ENCODE measurements at places on chromosomes 7 and 10.

DNA sequence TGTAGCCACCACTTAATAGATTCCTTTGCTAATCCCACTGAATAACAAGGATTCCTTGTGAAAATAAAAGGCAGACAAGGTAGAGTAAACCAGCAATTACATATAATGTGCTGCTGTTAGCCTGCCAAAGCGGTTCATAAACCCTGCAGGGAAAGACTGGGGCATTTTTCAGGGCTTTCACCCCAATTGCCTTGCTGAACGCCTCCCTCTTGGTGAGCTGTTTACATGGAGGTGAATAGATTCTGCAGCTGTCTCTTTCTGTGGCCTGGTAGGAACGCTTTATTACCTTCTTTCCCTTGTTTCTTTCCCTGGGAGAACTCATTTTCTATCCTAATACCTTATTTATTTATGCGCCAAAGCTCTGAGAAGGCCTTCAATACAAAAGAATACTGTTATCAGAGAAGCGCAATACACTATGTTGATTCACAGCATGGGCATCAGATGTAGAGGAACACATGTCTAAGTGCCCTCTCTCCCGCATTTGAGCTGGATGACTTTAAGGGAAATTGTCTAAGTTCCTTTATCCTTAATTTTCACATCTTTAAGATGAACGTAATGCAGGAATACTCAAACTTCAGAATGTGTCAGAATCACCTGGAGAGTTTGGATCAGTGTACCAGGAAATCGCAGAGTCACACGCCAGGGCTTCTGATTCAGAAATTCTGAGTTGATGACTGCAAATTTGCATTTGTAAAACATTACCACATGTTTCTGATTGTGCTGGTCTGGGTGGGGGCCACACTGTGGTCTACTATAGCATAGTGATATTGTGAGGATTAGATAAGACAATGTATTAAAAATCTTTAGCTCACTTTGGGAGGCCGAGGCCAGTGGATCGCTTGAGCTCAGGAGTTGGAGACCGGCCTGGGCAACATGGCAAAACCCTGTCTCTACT, 1203.8 kb downstream of the SORCS3 start:
- DNase-seq = no peak

DNA sequence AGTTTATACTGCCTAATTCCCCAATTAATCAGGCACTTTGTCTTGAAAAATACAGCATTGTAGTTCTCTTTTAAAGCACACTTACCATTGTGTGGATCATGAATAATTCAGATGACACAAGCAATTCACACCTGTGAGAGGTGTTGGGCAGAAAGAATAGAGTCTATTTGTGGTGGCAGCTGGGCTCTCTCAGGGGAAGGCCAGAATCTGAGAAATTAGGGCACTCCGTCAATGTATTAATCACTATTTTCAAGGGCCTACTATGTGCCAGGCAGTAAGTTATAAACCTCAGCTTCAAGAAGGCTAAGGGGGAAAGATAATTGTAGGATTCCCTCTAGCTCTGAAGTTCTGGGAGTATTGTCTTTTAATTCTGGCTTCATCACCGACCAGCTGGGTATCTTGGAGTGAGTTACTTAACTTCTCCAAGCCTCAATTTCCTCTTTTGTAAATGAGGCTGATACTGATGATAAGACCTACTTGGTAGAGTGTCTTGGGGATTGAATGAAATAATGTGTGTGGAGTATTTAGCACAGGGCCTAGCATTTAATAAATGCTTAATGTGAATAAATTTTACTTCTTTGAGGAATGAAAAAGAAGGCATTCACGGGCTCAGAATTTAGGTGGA, 2.5 kb downstream of the CHN2 start:
- DNase-seq = no peak

GRCh38 chr10:86664341-86665217, 3.7 kb upstream of the LDB3 start:
- no peak for DNase-seq

GRCh38 chr7:17311952-17312351, 13.5 kb downstream of the AHR start:
- DNase-seq = no peak

DNA sequence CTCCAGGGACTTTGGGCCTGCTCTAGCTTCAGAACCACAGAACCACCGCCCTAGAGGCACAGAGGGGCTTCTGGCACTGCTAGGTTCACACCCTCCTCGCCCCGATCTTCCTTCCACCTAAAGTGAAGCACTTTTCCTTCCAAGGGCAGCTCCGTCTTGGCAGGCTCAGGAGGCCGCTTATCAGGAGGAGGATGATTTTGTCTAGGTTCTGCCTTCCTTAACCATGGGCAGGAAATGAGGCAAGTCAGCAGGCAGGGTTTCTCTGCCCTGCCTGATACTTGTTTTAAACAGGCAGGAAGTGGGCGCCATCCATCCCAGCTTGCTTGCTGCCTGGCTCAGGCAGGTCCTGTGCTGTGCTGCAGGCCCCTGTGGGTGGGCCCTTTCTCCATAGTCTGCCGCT, 8.3 kb upstream of the ATP6V0E2 start:
- no peak for DNase-seq

- no peak for DNase-seq
Measured at GRCh38 chr7:40944981-40945585, 757.8 kb downstream of the INHBA start.

GRCh38 chr7:146960773-146961391, 844.3 kb downstream of the CNTNAP2 start:
- DNase-seq = no peak

GRCh38 chr10:125792342-125793300, 17.0 kb upstream of the MMP21 start:
- DNase-seq = no peak

DNA sequence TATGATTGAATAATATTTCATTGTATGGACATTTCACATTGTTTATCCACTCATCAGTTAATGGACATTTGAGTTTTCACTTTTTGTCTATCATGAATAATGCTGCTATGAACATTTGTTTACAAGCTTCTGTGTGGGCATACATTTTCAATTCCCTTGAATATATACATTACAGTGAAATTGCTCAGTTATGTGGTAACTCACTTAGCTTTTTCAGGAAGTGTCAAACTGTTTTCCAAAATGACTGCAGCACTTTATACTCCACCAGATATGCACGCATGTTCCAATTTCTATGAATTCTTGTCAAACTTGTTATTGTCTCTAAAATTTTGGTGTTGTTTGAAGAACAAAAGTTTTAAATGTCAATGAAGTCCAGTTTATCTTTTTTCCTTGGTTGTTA, 401.2 kb downstream of the THSD7A start:
- DNase-seq = no peak

GRCh38 chr7:66167773-66168387, 37.3 kb upstream of the TPST1 start:
- DNase-seq = no peak

- DNase-seq = no peak
Measured at GRCh38 chr7:133676805-133677370, 424.0 kb downstream of the EXOC4 start.

Measured in GM10248 (cell line).